LHCN-M2 (cell line): ENCODE measurements at places on chromosomes 3 and 15. TPM values are rescaled to one million over a fixed set of nuclear protein-coding genes. Genes with fewer than 3 reads are reported as not detected.

GRCh38 chr3:191094057-191094845, 104.8 kb upstream of the OSTN start:
- DNase-seq, result peak; percentile 86

DNA sequence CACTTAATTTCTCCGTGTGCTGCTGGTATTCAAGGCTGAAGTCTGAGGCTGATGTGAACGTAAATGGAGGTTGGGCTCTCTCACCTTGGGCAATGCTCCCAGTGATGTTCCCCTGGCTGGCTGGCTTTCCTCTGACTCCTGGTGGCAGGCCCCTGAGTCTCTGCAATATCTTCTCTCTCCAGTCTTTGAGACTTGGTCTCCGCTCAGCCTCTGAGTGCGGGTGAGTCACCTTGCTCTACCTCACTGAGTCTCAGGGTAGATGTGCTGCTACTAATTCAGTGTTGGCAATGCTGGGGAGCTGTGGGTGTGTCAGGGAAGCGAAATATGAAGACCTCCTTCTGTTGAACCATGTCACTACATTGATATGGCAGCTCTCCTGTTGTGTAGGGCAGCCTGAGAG, 31.3 kb upstream of the TRIM59 start:
- no peak for DNase-seq

GRCh38 chr15:31160297-31160696, 58.8 kb upstream of the TRPM1 start:
- no peak for DNase-seq

- DNase-seq, result no peak
Observed at GRCh38 chr15:81170511-81170910, 26.2 kb upstream of the IL16 start.

DNA sequence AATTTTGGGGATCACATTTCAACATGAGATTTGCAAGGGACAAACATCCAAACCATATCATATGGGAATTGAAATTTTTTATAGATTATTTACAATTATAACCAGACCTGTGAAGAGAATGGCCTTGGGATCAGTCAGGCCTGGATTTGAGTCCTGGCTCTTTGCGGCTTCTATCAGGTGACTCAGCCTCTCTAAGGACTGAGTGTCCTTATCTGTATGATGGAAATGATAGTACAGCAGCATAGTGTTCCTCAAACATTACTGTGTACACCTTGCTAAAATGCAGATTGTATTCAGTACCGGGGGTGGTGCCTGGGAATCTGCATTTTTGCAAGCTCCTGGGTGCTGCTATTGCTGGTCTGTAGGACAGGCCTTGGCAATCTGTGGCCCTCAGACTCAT, 206.7 kb upstream of the PROK2 start:
- DNase-seq, result no peak

CPNE9 gene
- total RNA-seq, result not detected in 2 replicates

CKMT1B gene
- not detected in 2 replicates for total RNA-seq
